Posterior vena cava (tissue), 2 donors: ENCODE measurements at places on chromosomes 4 and X. TPM values are rescaled to one million over a fixed set of nuclear protein-coding genes. Genes with fewer than 3 reads are reported as not detected.

Gene EBP
- total RNA-seq: 22.1 TPM

Gene FAM47A
- total RNA-seq: not detected

Gene GABRG1
- not detected for total RNA-seq

Gene JCHAIN
- total RNA-seq: 12.8 TPM

Gene CSTF2
- 9.3 TPM for total RNA-seq

Gene MAGEB6
- total RNA-seq: not detected

Gene PABPC1L2A
- total RNA-seq: not detected

Gene IRS4
- total RNA-seq: not detected

- no peak for DNase-seq
These were observed 10.7 kb upstream of the ADH5 start for GRCh38 chr4:99099311-99099710.

- no peak for DNase-seq
These were observed 364.1 kb downstream of the FSTL5 start for GRCh38 chr4:161799710-161800109.

GRCh38 chr4:36402008-36402758 is 120.8 kb downstream of the DTHD1 start:
- DNase-seq: no peak

DNA sequence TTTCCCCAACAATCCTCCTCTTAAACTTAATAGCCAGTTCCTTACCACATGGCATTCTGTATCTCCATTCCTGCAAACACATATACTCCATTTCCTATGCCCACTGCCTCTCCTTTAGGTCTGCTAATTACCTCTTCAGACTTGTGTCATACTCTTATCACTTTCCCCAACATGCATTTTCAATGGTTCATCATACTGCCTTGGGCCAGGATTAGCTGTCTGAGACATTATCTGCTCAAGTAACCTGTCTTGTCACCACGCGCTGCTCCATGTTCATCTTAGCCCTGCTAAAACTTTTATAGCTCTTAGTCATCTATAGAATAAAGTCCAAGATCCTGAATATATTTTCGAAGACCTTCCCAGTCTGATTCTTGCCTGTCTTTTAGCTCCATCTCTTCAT is 224.1 kb upstream of the GK2 start:
- no peak for DNase-seq

GRCh38 chr4:151428346-151428745 is 19.4 kb downstream of the FHIP1A start:
- DNase-seq: no peak

- no peak for DNase-seq
These were observed 56.3 kb downstream of the SHROOM2 start for GRCh38 chrX:9842541-9842940.

DNA sequence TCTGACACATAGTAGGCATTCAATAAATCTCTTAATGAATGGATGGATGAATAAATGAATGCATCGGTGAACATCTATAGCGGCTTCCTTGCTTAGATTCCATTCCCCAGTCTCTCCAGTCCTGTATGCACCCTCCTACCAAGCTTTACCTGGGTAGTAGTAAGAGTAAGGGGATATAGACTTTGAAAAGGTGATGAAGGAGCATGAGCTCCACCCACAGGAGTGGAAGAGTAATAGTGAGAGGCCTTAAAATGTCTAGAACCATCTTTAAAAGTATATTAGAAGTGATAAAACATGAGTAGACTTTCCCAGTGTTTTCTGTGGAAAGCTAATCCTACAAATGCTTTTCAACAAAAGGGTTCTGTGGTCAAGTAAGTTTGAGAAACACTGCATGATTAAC is 35.5 kb upstream of the GPC3 start:
- DNase-seq: no peak

DNA sequence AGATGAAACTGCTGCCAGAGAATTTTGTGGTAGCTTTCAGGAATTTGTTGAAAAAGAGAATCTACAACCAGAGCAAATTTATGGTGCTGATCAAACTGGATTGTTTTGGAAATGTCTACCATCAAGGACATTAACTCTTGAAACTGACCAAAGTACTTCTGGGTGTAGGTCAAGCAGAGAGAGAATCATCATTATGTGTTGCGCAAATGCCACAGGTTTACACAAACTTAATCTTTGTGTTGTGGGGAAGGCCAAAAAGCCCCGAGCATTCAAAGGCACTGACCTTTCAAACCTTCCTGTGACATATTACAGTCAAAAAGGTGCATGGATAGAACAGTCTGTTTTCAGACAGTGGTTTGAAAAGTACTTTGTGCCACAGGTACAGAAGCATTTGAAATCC is 2.1 kb downstream of the TIGD2 start:
- DNase-seq: no peak

DNA sequence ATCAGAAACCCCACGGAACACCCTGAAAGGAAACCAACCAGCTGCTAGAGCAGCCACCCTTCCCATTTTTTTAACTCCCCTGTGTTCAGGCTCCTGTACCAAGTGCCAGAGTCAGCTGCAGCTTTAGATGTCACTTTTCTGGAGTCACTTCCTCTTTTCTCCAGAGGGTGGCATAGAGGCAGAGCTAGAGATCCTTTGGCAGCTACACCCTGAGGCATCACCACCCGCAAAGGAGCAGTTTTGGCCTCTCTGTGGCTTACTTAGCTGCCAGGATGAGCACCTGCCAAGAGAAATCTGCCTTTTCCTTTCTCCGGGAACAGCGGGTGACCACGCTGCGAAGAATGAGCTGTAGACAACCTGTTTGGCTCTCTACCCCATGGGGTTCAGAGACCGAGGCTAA is 58.0 kb upstream of the CHRDL1 start:
- no peak for DNase-seq

DNA sequence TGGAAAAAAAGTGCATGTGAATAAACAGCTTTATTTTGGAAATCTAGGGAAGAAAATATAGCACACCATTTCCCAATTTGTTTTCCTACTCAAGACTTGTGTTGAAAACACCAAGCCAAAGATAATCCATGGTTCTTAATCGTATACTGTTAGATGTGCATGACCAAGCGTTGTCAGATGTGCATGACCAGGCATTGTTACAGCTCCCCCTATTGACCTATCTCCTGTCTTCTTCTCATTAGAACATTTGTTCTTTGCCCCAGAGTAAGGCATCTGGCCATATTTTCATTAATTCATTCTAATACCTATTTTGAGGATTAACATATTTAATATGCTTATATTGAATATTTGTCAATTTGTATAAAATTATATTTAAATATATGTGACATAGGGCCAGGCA is 14.4 kb upstream of the VCX start:
- no peak for DNase-seq

GRCh38 chr4:76272999-76273398 is 21.5 kb downstream of the FAM47E start:
- no peak for DNase-seq

GRCh38 chr4:180350901-180351300 is 1892.3 kb upstream of the TENM3 start:
- no peak for DNase-seq

GRCh38 chrX:154738011-154738738 is 12.7 kb downstream of the GAB3 start:
- peak; percentile 86 for DNase-seq

DNA sequence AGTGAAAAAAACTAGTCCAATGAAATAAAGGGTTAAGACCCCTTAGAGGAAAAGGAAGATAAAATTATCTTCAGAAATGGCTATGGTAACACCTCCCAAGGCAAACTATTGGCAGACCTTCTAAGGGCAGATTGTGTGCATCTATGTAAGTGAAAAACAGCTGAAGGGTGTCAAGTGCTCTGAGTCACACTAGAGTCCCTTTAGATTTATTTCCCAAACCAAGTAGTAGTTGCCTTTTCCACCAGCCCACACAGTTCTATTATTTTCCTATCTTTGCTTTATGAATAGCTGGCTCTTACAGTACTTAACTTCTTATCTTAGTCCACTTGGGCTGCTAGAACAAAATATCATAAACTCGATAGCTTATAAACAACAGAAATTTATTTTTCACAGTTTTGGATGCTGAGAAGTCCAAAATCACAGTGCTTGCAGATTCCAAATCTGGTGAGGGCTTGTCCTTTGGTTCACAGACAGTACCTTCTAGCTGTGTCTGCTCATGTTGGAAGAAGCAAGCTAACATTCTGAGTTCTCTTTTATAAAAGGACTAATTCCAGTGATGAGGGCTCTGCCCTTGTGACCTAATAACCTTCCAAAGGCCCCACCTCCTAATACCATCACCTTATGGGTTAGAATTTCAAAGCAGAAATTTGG is 143.6 kb downstream of the GRID2 start:
- no peak for DNase-seq

- no peak for DNase-seq
These were observed 107.1 kb downstream of the IDS start for GRCh38 chrX:149398027-149398426.

DNA sequence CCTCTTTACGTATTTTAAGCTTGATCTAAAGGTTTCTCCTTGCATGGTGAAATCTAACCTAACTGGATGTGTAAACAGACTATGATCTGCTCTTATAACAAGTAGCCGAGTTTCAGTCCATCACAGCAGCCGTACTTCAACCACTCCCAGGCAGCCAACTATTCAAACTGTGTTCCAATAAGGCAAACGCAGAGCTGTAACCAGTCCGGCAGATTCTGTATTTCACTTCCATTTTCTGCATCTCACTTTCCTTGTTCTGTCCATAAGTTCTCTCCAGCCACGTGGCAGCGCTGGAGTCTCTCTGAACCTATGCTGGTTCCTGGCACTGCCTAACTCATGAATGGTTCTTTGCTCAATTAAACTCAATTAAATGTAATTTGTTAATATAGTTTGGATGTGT is 132.6 kb downstream of the FHDC1 start:
- DNase-seq: no peak

GRCh38 chr4:168978001-168978700 is 31.9 kb downstream of the CBR4 start:
- DNase-seq: no peak

- DNase-seq: no peak
These were observed 185.9 kb downstream of the DHRSX start for GRCh38 chrX:2314831-2315365.

- no peak for DNase-seq
These were observed 113.3 kb upstream of the CPEB2 start for GRCh38 chr4:14888790-14889572.

DNA sequence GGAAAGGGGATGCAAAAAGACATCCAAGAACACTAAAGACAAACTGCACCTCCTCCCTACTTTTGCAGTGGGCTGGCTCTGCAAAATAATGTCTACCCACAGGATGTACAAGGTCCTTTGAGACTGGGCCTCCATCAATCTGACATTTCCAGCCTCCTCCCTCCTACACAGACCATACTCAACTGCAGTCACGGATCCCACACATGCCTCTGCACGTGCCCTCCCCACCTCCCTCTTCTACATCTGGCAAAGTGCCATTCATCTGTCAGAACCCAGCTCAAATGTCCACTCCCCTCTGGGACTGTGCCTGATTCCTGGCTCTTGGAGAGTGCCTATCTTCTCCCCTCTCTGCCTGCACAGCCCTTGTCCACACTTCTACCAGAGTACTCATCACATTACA is 50.3 kb downstream of the CHRDL1 start:
- DNase-seq: no peak

- DNase-seq: no peak
These were observed 35.8 kb downstream of the TACC3 start for GRCh38 chr4:1756893-1757779.

- no peak for DNase-seq
These were observed 111.9 kb upstream of the IQCM start for GRCh38 chr4:149927514-149927913.

DNA sequence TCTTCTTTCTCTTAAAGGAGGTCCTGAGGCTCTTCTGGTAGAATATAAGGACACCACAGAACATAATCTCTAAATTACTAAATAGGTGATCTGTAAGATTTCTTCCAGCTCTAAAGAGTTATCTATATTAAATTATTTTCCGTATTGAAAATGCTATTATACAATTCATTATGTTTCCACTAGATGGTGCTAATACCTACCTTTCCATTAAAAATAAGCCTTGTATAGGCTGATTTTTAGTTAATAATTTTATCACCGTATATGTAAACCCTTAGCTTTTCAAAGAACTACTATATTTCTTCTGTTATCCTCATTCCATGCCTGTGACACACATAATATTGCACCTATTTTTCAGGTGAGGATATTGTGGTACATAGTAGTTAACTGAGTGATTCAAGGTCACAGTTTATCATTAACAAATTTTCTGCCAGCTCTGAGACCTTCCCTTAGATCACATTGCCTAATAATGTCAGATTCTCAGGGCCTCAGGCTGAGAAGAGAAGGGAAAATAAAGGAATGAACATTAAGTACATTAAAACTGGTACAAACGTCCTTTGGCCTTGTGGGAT is 138.8 kb downstream of the TEX11 start:
- no peak for DNase-seq

DNA sequence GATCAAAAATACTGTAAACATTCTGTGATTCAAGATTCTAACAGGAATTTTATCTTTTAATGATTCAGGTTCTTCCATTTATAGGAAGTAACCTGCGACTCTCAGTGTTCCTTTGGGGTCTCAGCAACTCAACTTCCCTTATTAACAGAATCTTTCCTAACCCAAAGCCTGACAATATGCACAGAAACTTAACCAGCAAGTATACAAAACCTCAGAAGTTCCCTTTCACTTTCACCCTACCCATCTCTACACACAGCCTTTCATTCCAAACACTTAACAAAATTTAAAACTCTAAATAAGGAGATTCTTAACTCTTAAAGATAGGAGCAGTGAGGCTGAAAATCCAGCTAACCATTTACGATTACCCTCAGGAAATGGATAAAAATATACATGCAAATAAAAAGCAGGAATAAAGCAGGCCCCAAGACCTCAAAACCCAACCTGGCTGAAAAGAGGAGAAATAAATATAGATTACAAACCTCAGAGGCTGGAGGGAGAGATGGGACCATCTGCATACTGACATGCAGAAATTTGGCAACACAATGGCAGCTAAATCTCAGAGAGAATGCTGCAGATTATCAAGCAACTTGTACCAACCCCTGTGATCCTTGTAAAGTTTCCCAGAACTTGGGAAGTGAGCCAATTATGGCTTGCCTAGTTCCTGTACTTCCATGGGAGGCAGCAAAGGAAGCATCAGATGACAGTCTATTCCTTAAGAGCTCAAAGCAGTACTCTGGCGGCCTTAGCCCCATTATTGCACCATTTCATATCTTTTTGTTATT is 101.0 kb downstream of the ATP11C start:
- DNase-seq: no peak

GRCh38 chrX:51893931-51894696 is 691 bp downstream of the MAGED1 start:
- no peak for DNase-seq

DNA sequence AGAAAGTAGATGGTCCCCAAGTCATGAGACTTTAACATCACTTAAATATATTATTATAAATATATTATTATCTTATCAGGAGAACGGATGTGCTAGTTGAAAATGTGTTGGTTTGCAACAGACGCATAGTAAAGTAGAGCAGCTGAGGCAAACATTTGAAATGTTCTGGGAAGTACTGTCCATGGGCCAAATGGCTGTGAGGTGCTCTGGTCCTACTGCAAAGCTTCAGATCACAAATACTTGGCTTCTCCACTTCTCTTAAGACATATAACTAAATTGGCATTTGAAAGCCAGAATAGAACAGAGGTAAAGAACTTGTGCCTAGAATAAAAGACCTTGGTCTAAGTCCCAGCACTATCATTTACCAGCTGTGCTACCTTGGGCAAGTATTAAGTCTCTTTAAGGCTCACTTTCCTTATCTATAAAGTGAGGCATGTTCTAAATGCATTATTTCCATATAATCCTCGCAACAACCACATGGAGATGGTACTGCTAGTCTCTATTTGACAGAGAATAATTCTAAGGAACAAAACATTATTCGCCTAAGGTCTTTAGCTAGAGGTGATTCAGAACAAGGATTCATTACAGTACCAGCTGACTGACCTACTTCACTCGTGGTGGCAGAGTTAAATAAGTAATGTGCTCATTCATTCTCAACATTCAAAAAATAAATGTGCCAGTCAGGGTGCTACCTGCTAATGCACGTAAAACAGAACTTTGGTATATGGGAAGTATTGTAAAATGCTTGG is 297.1 kb downstream of the PPP3CA start:
- DNase-seq: no peak
